ENCODE measurements at places on chromosomes 5 and 9. TPM values are rescaled to one million over a fixed set of nuclear protein-coding genes. Genes with fewer than 3 reads are reported as not detected.

The IL5 gene
- total RNA-seq = not detected

The PCDHA1 gene
- 0.48 TPM for total RNA-seq

The GARIN3 gene
- not detected for total RNA-seq

The DDX4 gene
- not detected for total RNA-seq

The DDX31 gene
- 30.8 TPM for total RNA-seq

The QSOX2 gene
- total RNA-seq = 16.5 TPM

The PCDHA9 gene
- total RNA-seq = not detected

The PCDHB9 gene
- 0.90 TPM for total RNA-seq

The CCL21 gene
- not detected for total RNA-seq

The SLC23A1 gene
- not detected for total RNA-seq

The INSL4 gene
- total RNA-seq = 0.13 TPM

The ANGPTL2 gene
- 1.2 TPM for total RNA-seq

The SLC34A1 gene
- total RNA-seq = 0.19 TPM

The MSX2 gene
- total RNA-seq = 2.0 TPM

The SLC6A3 gene
- not detected for total RNA-seq

The FGF1 gene
- total RNA-seq = not detected

The ENTPD8 gene
- not detected for total RNA-seq

The ARL14EPL gene
- total RNA-seq = not detected

The COL15A1 gene
- 0.77 TPM for total RNA-seq

The SPINK1 gene
- 12.1 TPM for total RNA-seq

The SLC27A6 gene
- total RNA-seq = not detected

The PALM2AKAP2 gene
- 0.75 TPM for total RNA-seq

The SPINK6 gene
- total RNA-seq = 0.61 TPM

The MRPL22 gene
- 23.8 TPM for total RNA-seq

The OR1L6 gene
- total RNA-seq = not detected

The SLC45A2 gene
- 618 TPM for total RNA-seq

The RMI1 gene
- total RNA-seq = 5.9 TPM

Data from SK-MEL-5 (cell line).